ENCODE measurements at places on chromosomes 4 and X.

DNA sequence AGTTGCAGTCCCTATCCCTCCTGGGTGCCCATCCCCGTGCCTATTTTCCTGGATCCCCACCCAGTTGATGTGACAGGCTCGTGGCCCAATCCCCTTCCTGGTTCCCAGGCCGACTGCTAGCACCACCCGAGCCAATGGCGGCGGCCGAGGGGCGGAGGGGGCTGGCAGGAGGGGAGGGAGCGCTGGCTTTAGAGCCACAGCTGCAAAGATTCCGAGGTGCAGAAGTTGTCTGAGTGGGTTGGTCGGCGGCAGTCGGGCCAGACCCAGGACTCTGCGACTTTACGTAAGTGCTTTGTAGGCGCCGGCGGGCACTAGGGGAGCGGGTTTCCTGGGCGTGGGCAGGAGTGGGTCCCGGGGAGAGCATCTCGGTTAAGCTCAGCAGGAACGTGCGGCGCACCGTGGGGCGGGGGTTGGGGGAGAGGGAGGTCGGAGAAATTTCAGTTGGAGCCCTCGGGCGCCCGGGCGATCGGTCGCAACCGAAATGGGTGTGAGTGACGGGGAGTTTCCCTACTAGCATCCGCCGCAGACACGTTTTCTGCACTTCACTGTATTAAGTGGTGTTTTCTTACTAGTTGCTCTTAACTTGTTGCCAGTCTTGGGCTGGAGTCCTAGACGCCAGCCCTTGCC is at the start of gene PLS3:
Gene PLS3 (plus strand): TSS at position 197 of the 627 bp plus-strand sequence. CDS start 49,077 bp downstream, outside the sequence.
- peak; percentile 64 for DNase-seq

GRCh38 chr4:126427853-126428252 is 1113.1 kb downstream of the FAT4 start:
- DNase-seq = no peak

DNA sequence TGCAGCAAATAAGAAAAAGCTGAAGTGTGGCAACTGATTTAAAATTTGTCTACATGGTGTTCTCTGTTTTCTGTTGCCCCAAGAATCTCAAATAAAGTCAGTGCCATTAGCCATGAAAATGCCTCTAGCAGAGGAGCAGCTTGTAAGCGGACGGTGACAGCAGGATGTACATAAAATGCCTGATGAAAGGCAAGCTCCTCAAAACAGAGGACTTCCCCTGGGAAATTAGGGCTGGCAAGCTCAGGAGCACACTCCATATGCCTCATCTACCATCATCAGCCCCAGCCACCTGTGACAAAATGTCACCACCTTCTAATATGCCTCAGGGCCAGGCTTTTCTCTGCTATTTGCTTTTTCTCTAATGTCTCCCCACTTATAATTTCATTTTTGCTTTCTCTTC is 54.5 kb downstream of the ASB9 start:
- DNase-seq = no peak

DNA sequence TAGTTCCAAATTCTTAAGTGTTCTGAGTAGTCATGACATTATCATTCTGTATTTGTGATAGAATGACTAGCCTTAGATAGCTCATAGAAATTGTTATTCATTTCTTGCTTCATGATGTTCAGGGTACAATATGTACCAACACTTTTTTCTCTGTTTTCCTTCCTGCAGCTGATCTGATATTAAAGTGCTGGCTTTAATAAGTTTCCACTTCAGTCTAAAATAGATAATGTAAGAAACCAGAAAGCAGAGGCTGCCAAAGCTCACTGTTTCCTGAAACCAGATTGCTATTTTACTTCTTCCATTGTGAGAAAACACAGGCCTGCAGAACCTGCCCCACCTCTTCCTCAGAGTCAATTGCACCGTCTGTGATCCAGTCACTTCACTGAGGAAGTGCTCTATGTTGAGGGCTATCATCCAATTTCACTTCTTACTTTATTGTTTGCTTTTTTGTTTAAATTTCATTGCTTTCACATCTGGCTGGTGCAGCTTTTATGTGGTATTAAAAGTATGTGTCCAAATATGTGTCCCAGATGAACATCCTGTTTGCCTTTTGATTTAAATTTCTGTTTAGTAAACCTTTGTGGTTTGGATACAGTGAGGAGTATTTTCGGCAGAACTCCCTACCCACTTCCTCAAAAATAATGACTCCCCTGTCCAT is 652.1 kb downstream of the ANKRD50 start:
- DNase-seq = no peak

DNA sequence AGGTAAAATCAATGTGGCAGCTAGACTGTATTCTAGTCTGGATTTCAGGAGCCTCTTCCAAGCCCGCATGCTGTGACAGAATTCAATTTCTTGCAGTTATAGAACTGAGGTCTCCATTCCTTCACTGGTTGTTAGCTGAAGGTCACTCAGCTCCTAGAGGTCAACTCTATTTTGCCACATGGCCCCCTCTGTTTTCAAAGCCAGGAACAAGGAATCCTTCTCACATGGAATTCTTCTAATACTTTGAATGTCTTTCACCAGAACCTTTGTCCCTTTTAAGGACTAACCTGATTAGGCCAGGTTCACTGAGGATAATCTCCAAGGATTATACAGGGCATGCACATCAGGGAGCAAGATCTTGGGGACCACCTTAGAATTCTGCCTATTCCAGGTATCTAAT is 23.4 kb upstream of the MMRN1 start:
- DNase-seq = no peak

- DNase-seq = no peak
Observed at GRCh38 chrX:69027181-69028005, 137.9 kb downstream of the PJA1 start.

DNA sequence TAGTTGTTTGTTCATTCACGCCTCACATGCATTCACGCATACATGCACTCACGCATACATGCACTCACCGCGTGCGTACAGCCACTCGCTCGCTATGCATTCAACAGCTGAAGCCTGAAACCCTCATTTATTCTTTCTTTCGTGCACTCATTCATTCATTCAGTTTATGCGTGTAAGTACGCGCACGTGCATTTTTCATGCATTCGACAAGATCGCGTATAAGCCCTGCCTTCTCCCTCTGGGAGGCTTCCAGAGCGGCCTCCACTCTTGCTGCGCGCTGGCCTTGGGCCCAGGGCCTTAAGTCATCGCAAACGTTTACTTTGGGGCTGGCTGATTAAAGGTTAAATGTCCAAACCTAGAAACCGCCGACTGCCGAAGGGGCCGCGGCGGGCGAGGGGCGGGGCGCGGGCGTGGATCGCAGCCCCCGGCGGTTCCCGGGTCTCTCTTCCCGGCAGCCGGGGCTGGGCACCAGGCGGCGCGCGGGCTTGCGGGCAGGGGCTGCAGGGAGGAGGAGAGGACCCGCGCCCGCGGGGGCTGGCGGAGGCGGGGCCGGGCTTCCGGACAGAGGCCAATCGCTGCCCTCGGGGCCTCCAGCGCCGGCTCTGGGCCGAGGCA is at the start of gene GYG2:
Gene GYG2 (plus strand): TSS at position 587 of the 615 bp plus-strand sequence. CDS start 1,259 bp downstream, outside the sequence.
- DNase-seq = no peak

DNA sequence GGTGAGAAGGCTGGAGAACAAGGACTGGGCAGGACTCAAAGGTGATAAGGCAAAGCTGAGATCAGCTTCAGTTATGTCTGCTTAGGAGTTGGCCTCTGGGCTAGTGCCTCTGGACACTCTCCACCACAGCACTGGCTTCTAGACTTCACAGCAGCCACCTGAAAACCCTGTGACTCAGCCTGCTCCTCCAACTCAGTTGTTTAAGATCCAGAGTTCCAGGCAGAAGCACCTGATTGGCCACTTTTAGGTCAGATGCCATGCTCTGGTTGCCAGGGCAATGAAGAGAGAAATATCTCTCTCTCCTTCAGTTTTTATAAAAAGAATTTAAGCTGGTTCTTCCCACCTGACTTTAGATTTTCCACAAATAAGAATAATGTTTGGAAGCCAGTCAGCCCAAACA is 47.9 kb upstream of the BLTP1 start:
- no peak for DNase-seq

- DNase-seq = no peak
Observed at GRCh38 chrX:107723511-107723910, 52.1 kb downstream of the TSC22D3 start.

- no peak for DNase-seq
Observed at GRCh38 chrX:33840176-33840575, 291.9 kb downstream of the FAM47A start.

- no peak for DNase-seq
Observed at GRCh38 chrX:147679356-147680005, 232.2 kb upstream of the FMR1 start.

DNA sequence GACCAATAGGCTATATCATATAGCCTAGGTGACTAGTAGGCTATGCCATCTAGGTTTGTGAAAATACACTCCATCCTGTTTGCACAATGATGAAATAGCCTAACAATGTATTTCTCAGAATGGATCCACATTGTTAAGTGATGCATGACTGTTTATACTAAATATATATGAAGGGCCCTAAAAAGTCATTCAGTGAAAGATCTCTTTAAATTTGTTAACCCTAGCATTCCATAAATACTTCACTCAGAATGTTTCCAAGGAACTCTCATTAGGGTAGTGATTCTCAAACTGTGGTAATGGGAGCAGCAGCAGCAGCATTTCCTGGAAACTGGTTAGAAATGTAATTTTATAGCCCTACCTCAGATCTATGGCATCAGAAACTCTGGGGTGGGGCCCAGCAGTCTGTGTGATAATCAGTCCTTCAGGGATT is 74.9 kb downstream of the PRRG1 start:
- DNase-seq = no peak

GRCh38 chr4:5889002-5889696 is 3.7 kb downstream of the CRMP1 start:
- DNase-seq = no peak

- DNase-seq = no peak
Observed at GRCh38 chr4:5609306-5610007, 98.9 kb downstream of the EVC2 start.

GRCh38 chr4:73646117-73646516 is 25.9 kb upstream of the RASSF6 start:
- no peak for DNase-seq

- DNase-seq = no peak
Observed at GRCh38 chr4:14428125-14428524, 574.2 kb upstream of the CPEB2 start.

DNA sequence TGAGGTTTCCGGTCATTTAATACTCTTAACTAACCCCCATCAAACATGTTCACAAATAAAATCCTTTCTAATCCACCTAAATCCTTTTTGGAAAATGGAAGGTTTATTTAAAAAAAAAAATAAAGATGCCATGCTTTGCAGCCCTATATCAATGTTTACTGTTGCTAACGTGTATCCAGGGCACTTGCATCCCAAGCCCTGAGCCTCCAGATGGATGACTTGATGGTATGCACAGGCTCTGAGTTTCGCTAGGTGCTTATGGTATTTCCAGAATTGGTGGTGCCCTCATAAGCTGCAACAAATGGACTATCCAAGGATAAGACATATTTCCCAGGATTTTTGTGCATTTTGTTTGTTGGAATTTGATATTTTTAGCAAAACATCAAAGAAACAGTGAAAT is 257.7 kb downstream of the PRDM5 start:
- no peak for DNase-seq

Measured in SW 1271 (cell line).